Posterior vena cava (tissue), 2 donors: ENCODE measurements at places on chromosomes 16 and 17. TPM values are rescaled to one million over a fixed set of nuclear protein-coding genes. Genes with fewer than 3 reads are reported as not detected.

The AANAT gene
- not detected for total RNA-seq

The TPPP3 gene
- total RNA-seq: 39.3 TPM

The PLD6 gene
- 2.9 TPM for total RNA-seq

DNA sequence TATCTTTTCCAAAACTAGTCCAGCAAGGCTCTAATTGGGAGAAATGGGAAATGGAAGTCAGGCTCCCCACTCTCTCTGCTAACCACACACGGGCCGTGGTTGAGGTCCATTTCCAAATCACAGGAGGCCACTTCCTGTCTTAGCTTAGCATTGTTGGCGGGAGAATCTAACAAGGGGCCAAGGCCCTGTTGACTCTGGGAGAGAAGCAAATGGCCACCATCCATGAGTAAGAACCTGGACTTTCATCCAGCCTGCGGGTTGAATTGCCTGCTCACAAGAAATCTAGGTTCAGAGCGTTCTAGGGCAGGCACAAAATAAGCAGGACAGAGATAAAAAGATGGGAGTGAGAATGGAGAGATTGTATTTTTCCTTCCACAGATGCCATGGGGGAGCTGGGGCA lies 5.7 kb downstream of the FAM20A start:
- DNase-seq: no peak

- no peak for DNase-seq
Measured at GRCh38 chr16:13332713-13333255, 431.4 kb downstream of the SHISA9 start.

DNA sequence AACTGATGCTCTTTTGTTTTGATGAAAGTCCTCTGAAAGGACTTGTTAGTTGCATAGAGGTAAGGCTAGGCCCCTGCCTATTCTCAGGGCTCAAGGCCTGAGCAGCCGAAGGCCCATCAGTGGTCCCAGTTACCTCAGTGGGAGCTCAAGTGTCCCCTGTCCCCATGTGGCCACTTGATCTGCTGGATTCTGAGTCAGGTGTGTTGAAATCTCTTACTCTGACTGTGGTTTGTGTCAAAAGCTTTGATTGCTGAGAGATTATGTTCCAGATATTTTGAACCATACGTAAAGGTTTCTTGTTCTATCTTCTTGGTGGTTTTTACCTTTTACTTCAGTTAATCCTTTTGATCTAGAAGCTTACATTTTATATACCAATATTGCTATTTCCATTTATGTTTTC lies 191.7 kb downstream of the LGALS9B start:
- no peak for DNase-seq

DNA sequence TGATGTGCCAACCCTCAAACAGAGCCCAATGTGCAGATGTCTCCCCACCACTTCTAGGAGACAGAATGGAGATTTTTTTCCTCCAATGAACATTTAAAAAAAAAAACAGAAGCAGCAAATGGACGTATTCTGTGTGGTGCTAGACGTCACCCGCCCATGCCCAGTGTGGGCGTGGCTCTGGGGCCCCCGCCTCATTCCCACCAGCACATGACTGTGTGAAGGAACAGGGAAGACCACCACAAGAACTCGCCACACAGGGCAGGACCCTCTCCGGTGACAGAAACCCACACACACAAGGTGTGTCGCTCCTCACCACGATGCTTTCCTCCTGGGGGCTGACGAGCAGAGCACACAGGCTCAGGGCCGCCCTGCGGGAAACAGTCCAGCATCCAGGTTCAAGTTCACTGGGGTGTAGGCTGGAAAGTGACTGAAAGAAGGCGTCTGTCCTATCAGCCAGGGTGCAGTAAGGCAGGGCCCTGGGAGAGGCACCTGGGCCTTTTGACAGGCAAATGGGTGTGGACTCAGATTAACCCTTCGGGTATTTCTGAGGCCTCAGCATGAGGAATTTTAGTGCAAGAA lies 53.5 kb downstream of the KLHDC4 start:
- no peak for DNase-seq

- no peak for DNase-seq
Measured at GRCh38 chr17:33229499-33229898, 63.6 kb downstream of the ASIC2 start.

DNA sequence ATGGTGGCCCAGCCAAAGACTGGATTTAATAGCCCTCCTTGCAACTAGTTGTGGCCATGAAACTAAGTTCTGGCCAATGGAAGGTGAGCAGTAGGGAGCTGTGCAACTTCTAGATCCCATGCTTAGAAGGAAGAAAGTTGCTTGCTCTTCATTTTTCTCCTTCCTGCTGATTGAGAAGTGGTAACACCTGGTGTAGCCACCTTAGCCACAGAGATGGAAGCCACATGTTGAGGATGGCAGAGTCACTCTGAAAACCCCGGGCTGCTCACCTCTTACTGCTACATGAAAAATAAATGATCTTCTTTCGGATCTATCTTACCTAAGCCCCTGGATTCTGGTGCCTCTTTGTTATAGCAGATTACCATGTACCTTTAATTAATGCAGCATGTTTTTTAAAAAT lies 10.3 kb upstream of the ATP5MC1 start:
- DNase-seq: no peak

GRCh38 chr17:16415031-16415924 lies at the start of gene TRPV2:
Gene TRPV2, plus strand, starts transcription at chr17:16415571. Its CDS starts 2,098 bp downstream, at chr17:16417669.
- DNase-seq: no peak

DNA sequence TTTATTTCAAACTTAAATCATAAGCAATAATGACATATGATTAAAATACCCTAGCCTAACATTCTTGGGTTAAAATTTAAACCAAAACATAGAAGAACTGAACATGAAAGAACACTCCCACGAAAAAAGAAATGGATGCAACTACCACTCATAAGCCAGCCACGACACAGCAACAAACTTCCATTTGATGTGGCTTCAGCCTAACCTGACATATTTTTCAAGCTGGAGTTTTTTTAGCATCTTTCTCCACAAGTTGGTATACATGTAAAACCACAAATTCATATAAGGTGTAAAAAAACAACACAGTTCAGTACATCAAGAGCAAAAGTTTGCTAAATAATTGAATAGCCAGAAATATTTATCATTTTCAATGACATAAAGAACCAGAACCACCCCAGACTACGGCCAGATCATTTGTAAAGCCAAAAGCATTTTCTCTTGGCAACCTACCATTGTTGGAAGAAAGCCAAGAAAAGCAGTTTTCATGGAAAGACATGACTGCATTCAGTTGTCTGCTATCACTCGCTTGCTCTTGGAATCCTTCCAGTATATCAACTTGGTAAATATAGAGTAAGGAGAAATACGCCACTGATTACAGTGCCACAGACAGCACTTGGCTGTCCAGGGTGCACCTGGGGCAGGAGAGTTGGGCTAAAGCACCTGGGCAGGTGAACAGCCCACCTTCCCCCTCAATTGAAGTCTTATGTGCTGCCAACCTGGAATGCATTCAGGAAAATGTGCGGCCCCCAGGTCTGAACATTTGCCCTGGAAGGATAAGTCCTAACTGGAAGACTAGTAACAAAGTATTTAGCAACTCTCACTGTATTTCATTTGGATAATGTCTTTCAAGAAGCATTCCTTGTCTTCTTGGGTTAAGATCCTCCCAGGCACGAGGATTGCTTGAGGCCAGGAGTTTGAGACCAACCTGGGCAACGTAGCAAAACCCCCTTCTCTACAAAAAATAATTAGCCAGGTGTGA lies 60.5 kb downstream of the CREBBP start:
- DNase-seq: no peak

GRCh38 chr16:59259074-59259949 lies 525.2 kb upstream of the GOT2 start:
- DNase-seq: no peak

- no peak for DNase-seq
Measured at GRCh38 chr17:945672-946071, 33.9 kb downstream of the NXN start.

DNA sequence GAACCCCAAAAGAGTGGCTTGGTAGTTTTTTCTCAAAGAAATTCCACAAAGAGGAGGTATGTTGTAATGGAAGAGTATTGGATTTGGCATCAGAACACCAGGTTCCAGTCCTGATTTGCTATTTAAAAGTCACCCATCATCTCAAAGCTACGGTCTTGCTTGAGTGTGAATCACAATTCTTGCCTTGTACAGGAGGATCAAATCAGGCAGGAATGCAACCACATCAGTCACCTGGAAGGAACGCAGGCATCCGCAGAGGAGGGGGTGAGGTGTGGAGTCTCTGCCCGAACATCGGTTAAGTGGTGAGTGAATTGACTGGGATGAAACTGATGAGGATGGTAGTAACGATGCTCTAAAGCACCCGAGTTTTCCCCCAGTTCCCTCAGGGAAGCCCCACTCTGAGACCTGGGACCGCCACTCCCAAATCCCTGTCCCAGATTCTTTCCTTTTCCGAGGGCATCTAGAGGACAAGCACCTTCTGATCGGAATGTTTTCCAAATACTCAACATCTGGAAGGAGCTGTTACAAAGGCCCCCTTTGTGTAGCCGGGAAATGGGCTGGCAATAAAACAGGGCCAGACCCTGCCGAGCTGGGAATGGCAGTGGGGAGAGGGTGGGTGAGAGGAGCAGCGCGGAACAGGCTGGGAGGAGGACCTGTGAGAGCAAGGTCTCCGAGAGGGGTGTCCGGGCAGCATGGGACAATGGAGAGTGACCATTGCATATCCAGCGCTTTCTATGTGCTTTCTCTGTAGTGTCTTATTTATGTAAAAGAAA lies 469.6 kb downstream of the SLC39A11 start:
- no peak for DNase-seq
